ENCODE measurements at places on chromosomes 5 and 9.
A peak's percentile ranks its signal among the peaks of the same experiment; 100 is the strongest.

DNA sequence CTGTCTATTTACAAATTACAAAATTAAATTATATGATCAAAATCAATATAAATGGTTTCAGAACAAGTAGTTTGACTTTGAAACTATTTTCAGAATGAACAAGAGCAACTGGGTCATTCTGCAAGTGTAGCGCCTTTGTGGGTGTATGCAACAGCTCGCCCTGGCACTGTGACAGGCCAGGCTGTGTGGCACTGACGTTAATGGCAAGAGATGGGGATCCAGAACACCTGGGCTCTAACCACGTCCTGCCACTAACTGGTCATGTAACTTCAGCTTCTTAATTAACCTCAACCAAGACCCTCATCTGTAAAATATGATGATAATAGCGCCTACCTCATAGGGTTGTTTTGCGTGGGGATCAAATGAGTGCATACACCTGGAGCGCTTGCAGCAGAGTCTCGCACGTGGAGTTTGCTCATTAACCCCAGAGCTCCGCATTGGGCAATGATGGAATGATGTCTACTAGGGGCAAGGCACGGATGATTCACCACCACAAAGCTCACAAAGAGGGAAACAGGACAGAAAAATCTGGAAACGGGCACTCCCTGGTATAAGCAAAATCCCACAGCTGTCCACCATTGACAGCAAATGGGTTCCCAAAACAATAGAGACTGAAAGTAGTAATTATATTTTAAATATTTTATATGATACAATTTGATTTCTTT, 639.4 kb downstream of the SEMA5A start:
- peak; percentile 61 for DNase-seq

GRCh38 chr5:100584069-100584468, 48.9 kb downstream of the FAM174A start:
- DNase-seq = no peak

- no peak for DNase-seq
Measured at GRCh38 chr9:116686135-116686534, 970 bp upstream of the TRIM32 start.

DNA sequence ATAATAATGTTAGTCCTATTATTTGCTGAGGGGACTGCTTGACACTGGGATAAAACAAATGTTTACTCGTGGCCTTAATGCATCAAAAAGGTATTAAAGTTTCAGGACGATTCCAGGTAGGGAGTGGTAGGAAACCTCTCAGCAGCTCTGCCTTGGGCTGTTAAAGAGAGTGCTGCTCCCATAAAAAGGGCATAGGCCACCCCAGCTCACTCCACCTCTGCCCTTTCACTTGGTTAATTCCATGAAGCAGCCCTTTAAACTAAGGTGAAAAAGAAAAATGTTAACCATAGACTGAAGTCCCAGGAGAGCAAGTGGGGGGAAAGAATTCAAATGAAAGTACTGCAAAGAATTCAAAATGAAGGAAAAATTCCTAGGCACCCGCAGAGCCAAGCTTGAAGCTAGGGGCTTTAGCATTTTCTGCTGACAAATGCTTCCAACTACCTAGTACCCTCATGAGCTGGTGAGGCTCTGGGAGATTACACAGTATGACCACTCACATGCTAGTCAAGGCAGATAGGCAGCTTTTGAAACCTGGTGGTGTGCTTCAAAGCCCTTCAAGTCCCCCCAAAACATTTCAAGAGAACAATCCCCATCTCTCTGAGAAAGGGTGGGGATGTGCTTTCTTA, 8.5 kb downstream of the KLF9 start:
- DNase-seq = peak; percentile 22

- DNase-seq = peak; percentile 79
Measured at GRCh38 chr9:36401164-36401740, 1.2 kb upstream of the RNF38 start.

GRCh38 chr5:148998174-148998797, 64.6 kb downstream of the SH3TC2 start:
- peak; percentile 68 for DNase-seq

DNA sequence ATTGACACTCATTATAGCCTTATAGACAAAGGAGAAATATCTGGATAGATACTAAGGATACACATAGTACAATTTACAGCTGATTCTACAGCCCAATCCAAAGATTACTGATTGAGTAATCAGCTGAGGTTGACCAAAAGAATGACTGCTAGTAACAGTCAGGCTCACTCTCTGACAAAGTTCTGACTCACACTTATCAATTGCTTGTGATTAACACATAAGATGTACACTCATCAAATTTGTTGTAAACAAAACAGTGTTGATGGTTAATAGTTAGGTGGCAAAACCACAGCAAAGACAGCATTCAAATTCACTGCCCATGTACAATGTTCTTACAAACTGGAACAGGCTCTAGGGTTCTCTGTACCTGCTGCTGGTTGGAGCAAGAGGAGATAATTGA, 422.7 kb downstream of the TLE1 start:
- peak; percentile 54 for DNase-seq

DNA sequence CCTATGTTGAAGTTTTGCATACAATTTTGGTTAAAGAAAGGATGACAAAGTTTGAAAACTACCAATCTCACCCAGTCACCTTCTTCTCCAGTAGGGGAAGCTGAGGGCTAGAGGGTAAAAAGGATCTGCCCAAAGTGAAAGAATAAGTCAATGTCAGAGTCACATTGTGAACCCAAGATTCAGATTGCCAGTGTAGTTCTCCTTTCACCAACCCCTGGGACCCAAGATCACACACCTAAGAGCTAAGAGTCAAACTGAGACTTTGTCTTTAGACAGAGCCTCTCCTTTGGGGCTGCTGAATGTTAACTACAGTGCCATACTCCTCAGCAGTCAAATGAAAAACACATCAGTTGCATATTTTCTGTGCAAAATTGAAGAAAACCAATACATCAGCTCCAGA, 210.6 kb downstream of the ATP10B start:
- DNase-seq = no peak

- DNase-seq = no peak
Measured at GRCh38 chr5:24963611-24964010, 318.8 kb upstream of the CDH10 start.

GRCh38 chr9:2196757-2197156, 181.6 kb downstream of the SMARCA2 start:
- DNase-seq = no peak

- DNase-seq = no peak
Measured at GRCh38 chr5:76219636-76220035, 136.5 kb downstream of the SV2C start.

DNA sequence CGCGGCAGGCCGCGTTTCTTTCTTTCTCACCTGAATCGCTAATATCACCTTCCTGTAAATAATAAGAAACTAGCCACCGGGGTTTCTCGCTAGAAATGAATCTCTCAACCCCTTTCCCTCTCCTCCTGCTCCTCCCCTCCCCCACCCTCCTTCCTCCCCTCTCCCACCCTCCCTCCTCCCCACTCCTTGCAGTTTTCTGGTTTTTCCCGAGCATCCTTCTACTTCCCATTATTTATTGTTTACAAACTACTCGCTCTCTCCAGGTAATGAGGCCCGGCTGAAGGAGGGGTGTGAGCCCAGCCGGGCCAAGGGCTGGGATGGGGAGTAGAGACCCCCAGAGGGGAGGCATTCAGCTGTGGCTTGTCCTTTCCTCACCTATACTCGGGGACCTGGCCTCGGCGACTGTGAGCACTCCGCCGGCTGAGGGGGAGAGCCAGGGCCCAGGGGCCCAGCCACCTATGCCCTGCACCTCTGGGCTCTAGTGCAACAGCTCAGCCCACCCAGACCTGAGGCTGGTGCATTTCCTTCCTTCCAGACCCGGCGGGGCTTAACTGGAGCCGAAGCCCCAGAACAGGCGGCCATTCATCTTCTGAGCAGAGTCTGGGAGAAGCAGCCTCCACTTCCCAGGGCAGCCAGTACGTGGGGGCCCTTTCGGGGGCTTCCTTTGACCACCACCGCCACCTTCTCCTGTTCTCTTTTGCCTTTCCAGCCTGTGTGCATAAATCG, 2.1 kb upstream of the IRX4 start:
- DNase-seq = no peak

DNA sequence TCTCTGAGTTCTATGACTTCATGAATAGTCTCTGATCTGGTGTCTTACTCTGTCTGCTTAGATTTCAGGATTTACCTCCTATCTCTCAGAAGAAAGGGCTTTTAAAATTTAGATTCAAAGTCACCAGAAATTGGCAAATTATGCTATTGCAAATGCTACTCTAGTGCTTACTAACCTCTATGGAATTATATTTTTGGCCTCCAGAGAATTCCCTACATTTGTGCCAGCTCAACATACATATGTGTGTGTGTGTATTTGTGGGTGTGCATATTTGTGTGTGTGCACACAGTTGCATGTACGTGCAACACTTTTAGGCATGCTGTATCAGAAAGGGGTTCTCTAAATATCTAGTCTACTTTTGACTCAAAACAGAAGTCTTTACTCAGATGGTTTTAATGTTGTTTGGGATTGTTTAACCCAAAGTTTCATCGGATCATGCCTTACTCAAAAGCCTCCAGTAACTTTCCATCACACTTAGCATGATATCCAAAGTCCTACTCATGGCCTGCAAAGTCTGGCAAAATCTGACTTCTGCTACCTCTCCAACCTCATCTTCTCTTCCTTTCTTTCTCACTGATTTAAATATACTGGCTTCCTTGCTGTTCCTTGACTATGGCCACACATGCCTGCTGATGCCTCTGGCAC, 147.6 kb upstream of the NR3C1 start:
- DNase-seq = peak; percentile 68
